ELR (cell line): ENCODE measurements at places on chromosomes 7 and 10.
A peak's percentile ranks its signal among the peaks of the same experiment; 100 is the strongest.

DNA sequence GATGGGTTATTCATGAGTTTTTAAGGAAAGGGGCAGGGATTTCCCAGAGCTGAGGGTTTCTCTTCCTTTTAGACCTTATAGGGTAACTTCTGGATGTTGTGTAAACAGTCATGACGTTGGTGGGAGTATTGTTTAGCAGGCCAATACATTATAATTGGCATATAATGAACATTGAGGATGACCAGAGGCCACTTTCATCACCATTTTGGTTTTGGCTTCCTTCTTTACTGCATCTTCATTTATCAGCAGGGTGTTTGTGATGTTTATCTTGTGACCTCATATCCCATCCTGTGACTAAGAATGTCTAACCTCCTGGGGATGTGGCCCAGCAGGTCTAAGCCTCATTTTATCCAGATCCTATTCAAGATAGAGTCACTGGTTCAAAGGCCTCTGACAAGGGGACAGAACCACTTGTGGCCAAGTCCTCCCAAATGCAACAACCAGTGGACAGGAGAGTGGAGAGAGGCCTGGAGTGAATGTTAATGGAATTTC is 77.3 kb upstream of the RPA3 start:
- peak; percentile 89 for DNase-seq

DNA sequence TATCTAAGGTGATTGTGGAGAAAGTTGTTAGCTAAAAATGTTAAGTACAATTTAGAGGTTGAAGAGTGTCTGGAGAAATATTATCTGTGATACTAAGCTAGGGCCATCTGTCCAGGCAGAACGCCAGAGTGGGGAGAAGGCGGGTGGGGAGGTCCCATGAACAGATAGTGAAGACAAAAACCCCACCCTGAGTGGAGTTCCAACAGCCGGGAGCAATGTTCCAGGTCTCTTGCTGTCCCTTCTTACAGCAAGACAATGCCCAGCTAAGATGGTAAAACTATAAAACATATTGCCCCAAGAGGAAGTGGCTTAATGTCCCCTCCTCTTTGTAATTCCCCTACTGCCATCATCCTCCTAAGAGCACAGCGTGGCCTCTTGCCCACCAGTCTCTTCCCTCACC is 10.4 kb upstream of the IL15RA start:
- no peak for DNase-seq

GRCh38 chr7:45036317-45036716 is 36.3 kb downstream of the CCM2 start:
- no peak for DNase-seq

GRCh38 chr10:3898821-3899220 is 113.8 kb upstream of the KLF6 start:
- no peak for DNase-seq

DNA sequence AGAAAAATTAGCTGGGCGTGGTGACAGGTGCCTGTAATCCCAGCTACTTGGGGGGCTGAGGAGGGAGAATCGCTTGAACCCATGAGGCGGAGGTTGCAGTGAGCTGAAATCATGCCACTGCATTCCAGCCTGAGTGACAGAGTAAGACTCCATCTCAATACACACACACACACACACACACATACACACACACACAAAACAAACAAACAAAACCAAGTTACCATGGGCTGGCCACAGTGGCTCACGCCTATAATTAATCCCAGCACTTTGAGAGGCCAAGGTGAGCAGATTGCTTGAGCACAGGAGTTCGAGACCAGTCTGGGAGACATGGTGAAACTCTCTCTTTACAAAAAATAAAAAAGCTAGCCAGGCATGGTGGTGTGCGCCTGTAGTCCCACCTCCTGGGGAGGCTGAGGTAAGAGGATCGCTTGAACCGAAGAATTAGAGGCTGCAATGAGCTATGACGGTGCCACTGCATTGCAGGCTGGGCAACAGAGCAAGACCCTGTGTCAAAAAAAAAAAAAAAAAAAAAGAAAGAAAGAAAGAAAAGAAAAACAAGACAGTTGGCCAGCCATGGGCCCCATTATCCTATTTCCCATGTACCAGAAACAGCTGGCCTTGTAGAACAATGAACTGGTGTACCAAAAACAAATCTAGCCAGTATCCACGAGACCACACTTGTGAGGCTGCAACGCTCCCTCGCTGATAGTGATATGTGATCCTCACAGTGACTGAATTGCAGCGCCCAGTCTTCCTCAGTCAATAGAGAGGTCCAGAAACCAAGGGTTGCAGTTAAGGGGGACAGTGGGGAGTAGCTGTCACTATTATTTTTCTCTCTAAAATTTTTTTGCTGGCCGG is 6.6 kb upstream of the AGFG2 start:
- no peak for DNase-seq
